ENCODE measurements at places on chromosomes 5 and 9.

DNA sequence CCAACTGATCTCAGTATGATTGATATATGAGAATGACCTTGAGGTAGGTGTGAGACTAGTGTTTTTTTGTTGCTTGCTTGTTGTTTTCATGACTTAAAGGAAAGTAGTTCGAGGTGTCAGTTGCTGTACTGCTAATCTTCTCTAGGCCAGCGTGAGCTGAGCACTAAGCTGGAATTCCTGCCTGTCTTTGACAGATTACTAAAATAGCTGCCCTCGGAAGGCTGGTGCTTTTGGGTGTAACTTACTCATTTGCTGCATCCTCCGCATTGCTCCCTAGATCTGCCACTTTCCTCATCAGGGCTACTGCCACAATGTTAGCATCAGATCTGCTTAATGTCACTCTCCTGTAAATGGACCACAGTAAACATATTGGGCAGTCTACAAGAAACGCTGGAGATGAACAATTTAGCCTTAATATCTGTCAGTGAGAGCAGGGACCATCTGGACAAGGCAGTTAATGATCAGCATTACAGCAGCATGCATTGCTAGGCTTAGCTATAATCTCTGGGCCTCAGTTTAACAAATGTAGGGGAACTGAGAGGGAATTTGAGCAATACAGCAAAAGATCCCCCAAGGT is 106.6 kb upstream of the CDH6 start:
- peak; percentile 47 for DNase-seq

DNA sequence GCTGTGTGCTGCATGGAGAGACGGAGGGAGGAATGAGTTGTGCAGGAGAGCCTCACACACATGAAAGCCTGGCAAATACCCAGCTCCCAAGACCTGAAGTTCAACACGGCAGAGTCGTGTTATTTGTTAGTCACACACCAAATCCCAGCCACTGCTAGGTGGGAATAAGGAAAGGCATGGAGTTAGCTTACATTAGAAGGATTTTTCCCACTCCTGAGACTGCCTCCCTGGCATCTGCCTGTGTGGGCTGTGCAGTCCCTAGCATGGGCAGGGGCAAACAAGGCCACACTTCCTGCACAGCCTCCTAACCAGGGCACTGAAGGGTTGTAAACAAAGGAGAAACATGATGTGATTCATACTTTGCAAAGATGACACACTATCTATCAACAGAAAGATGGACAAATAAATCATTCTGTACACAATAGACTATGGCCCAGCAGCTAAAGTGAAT is 306.8 kb downstream of the SPOCK1 start:
- no peak for DNase-seq

DNA sequence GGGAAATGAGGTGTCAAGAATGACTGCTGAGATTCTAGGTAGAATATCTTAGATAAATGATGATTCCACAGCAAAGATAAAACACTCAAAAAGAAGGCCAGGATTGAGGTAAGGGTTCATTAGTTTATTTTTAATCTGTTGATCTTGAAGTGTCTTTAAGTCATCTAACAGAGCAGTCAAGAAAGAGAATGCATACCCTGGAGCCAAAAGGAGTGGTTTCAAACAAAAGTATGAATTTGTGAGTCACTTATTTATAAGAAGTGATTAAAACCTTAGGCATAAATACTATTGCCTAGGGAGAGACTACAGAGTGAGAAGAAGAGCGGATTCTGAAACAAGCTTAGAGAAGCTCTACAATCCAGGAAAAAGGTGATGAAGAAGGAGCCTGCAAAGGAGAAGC is 541.0 kb downstream of the DTWD2 start:
- DNase-seq: no peak

- no peak for DNase-seq
Observed at GRCh38 chr5:28408651-28409050, 1370.3 kb upstream of the CDH9 start.

DNA sequence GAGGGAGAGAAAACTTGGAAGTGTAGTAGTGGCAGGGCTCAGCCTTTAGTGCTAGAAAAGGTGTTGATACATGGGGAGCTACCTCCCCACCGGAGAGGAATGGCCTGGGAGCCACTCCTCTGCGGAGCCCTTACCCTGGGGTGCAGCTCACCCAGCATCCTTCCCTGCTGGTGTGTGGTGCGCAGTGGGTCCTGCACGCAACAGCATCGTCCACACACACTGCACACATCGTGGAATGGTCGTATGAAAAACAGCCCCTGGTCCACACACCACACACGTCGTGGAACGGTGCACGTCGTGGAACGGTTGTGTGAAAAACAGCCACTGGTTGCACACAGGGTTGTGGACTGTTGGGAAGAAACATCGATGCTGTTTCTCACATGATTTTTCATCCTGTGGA is 16.1 kb upstream of the AHRR start:
- no peak for DNase-seq

DNA sequence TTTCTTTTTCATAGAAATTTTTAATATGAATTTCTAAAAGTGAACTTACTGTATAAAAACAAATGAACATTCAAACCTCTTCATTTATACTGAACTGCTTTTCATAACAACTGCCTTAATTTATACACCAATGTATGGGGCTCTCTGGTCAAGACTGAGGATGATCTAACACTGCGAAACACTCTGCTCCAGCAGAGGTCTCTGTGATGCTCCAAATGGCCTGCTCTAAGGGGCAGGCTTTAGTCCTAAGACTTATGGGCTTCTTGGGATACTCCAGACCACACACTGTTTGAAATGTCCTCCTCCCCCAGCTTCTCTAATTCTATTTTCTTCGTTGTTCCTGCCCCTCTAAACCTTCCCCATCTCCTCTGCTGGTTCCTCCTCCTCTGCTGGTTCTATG is 58.5 kb downstream of the LIFR start:
- DNase-seq: no peak

- no peak for DNase-seq
Observed at GRCh38 chr9:136754626-136755301, 3.3 kb downstream of the LCN8 start.

DNA sequence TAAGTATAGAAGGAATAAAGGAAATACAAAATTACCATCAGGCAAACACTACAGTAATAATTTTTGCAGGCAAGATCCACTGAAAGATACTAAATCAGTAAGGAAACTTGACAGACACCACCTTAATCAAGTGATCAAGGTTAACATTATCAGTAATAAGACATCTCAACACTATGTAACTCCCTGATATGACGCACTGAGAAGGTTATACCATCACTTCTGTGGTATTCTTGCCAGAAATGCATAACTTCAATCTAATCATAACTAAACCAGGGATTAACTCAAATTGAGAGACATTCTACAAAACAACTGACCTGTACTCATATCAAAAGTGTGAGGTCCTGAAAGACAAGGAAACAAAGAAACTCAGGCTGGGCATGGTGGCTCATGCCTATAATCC is 52.5 kb upstream of the GABRP start:
- no peak for DNase-seq

DNA sequence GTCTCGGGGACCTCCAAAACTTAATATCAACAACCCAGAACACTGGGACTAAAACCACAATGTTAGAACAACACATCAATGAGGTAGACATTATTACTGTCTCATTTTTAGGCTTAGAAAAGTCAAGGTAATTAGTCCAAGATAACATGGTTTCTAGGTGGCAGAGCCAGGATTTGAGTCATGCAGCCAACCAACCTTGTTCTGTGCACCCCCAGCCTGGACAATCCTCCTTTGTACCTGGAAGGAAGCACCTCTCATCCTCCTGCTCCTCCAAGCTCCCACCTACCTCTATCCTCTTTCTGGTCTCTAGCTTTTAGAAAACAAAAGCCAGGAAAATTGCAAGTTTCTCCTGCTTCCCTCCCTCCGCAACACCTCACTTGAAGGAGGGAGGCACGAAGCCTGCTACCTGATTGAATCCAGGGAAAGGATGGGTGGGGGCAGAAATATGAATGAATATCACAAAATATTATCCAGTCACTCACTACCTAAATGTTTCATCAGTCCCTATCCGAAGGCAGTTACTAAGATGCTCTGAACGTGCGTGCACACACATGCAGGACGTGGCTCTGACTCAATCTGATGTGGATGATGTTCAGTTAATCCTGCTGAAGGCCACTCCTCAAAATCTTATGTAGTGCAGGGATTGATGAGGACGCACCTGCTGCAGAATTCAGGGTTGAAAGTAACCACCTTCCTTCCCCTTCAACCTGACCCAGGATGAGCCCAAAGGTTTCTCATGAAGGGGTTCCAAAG is 26.3 kb upstream of the TTC1 start:
- DNase-seq: no peak

GRCh38 chr9:134372581-134373267 is 46.5 kb downstream of the RXRA start:
- DNase-seq: no peak

- DNase-seq: no peak
Observed at GRCh38 chr5:58505971-58506640, 14.9 kb downstream of the GAPT start.

DNA sequence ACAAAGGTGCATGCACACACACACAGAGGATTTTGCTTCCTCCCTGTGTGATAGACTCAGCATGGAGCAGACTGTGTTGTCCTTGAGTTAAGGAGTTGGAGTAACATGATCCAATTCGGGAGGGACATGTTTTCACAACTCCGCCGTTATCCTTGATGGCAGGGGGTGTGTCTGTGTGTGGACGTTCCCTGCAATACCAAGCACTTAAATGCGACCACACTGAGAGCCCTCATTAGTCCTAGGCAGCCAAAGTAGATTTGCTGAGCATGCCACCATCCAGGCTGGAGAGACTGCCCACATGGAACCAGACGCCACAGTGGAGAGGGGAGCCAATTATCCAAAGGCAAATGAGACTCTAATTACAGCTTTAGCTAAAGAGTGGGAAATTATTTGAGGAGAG is 140.1 kb downstream of the DOCK2 start:
- DNase-seq: peak; percentile 81

GRCh38 chr5:158813275-158813674 is 286.4 kb downstream of the EBF1 start:
- no peak for DNase-seq

DNA sequence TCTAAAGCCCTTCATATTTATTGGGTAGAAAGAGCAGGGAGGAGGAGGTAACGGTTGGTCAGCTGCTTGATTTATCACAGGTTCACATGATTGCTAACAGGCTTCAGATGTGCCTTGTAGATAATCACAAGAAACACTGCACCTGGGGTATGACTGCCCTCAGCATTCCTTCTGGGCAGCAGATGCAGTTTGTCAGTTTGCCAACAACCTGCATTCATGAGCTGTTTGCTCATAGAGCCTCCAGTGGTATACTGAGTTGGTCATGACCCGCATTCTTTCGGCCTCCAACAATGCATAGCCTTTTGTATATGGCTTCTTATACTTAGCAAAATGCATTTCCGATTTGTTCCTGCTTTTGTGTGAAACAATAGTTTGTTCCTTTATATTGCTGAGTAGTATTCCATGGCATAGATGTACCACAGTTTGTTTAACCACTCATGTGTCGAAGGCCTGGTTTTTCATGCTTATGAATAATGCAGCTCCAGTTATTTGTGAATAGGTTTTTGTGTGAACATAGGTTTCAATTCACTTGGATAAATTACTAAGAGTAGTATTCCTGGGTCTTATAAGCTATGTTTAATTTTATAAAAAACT is 83.6 kb downstream of the ARHGEF28 start:
- DNase-seq: no peak

DNA sequence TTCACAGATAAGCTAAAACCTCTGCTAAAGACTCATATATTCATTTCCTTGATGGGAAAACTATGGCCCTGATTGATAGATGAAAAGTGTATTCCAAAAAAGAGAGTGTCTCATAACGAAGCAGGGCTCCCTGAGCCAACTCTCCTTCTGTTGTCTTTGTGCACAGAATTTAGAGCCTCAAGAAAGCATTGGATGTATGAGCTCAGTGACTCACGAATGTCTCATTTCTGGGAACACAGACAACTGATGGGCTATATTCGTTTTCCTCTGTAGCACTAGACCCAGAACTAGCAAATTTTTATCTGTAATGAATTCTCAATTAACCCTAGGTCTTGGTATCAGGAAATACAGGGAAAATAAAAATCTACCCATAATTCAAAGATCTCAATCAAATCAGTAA is 88.4 kb downstream of the LMNB1 start:
- no peak for DNase-seq

DNA sequence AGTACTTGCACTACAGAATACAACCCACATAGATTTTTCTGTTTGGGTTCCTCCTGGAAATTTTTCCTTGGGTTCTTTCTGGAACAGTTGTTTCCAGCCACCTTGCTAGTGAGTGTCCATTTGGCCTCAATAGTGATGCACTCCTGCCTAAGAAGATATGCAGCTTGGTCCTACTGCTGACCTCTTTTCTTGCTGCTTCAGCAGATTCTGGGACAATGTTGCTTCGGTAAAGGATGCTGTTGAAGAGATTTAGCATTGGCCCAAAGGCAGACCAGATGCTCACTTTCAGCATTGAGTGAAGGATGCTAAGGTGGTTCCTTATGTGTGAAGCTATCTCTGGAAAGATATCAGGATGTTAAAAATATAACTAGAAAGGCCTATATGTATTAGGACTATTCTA is 86.2 kb upstream of the SMC5 start:
- no peak for DNase-seq

- no peak for DNase-seq
Observed at GRCh38 chr9:121529237-121529987, 29.8 kb upstream of the GGTA1 start.

DNA sequence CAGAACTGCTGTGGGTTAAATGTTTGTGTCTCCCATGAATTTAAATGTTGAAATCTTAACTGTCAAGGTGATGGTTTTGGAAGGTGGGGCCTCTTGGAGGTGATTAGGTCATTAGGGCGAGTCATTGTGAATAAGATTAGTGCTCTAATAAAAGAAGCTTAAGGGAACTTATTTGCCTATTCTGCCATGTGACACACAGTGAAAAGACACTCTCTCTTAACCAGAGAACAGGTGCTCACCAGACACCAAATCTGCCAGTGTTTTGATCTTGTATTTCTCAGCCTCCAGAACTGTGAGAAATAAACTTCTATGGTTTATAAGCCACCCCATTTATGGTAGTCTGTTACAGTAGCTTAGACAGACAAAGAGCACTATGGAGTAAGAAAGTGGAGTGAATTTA is 117.9 kb upstream of the SV2C start:
- DNase-seq: no peak

GRCh38 chr5:175718401-175719108 is 60.7 kb downstream of the HRH2 start:
- no peak for DNase-seq

GRCh38 chr5:127878174-127878750 is 175.1 kb downstream of the CCDC192 start:
- peak; percentile 26 for DNase-seq

- no peak for DNase-seq
Observed at GRCh38 chr5:168895295-168896071, 316.3 kb upstream of the PANK3 start.

DNA sequence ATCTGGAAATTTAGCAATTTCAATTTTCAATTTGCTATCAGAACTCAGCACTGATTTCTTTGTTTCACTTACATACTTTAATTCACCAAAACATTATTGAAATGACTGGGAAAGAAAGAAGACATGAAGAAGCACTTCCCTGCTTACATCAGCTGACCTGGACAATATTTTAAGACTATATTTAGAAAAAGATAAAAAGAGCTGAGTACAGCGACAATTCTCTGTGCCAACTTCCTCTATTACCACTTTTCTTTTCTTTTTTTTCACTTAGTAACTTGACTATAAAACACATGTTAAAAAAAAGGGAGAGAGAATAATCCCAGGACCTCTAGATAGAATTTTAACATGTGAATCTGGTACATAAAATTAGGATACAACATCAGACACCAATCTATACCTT is 35.6 kb downstream of the MEF2C start:
- no peak for DNase-seq

GRCh38 chr9:126939821-126940221 is 25.2 kb downstream of the RALGPS1 start:
- no peak for DNase-seq

GRCh38 chr5:179698935-179699615 is at the start of gene CANX:
TSS of gene CANX (plus strand) at chr5:179698967. CDS start at chr5:179705682, 6,715 bp downstream.
- DNase-seq: no peak
